ENCODE measurements at places on chromosomes 5 and 9. TPM values are rescaled to one million over a fixed set of nuclear protein-coding genes. Genes with fewer than 3 reads are reported as not detected.
A peak's percentile ranks its signal among the peaks of the same experiment; 100 is the strongest.

DNA sequence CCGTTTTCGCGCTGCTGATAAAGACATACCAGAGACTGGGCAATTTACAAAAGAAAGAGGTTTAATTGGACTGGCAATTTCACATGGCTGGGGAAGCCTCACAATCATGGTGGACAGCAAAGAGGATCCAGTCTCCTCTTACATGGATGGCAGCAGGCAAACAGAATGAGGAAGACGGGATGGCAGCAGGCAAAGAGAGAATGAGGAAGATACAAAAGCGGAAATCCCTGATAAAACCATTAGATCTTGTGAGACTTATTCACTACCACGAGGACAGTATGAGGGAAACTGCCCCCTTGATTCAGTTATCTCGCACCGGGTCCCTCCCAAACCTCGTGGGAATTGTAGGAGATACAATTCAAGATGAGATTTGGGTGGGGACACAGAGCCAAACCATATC, 95.0 kb downstream of the OSTF1 start:
- no peak for DNase-seq

GRCh38 chr9:79742110-79742721, 170.5 kb downstream of the TLE4 start:
- DNase-seq: no peak

GRCh38 chr9:27771803-27772545, 198.7 kb upstream of the C9orf72 start:
- no peak for DNase-seq

DNA sequence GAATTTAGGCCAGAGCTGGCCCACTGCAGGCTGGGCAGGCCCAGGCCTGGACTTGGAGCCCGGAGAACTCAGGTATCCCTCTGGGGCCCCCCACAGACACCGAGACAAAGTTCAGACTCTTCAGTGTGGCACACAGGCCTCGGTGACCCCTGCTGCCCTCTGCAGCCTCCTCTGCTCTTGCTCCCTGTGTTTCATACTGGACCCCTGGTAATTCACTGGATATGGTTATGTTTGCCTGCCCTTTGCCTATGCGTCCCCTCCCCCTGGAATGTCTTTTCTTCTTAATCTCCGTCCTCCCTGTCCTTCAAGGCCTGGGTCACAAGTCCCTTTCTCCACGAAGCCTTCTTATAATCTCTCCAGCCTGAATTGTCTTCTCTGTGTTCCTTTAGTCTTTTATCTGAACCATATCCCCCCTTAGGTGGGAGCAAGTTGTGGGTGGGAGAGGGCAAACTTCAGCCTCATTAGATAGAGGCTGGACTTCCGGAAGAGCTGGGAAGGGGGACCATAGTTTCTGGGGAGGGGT, 30.1 kb downstream of the GSN start:
- peak; percentile 86 for DNase-seq

GRCh38 chr5:40585537-40586267, 94.0 kb upstream of the PTGER4 start:
- no peak for DNase-seq

DNA sequence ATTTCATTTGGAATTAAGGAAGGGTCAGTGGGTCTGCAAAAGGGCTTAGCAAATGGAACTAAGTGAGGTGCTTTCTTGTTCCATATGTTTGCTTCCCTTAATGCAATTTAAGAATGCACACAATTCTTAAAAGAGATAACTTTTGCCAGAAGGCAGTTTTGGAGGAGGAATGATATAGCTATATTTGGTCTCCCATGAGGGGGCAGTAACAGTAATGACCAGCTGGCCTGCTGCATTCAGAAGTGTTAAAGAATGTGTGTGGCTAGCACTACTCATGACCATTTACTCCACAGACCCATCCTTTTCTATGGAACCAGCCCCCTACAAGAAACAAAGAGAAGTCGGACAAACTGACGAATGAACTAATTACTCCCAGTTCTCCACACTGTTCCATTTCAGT, 638.9 kb downstream of the RAB3C start:
- no peak for DNase-seq

Gene SNX24
- 22.7 TPM for total RNA-seq

Gene STING1
- total RNA-seq: 46.3 TPM

Gene OBP2B
- total RNA-seq: not detected
